NCI-H1092 (cell line): ENCODE measurements at places on chromosomes 16 and 17.
A peak's percentile ranks its signal among the peaks of the same experiment; 100 is the strongest.

GRCh38 chr17:57545731-57546342 is 199.3 kb downstream of the CCDC182 start:
- DNase-seq = peak; percentile 62

DNA sequence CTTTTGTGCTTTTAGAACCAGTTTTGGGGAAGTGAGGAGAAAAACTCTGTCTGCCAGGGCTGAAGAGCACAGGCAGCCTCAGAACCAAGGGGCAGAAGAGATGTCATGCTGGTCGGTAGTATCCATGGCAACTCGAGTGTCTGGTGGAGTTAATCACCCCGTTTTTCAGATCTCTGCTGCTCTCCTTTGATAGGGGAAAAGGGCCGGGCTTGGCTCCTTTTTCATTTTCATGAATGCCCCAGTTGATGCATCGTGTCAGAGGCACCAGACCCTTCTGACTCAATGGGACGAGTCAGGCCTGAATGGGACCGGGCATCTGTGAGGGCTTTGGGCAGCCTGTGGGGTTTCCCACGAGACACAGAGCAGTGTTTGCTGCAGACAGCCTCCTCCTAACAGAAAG is 304.6 kb downstream of the ABCC12 start:
- DNase-seq = no peak

DNA sequence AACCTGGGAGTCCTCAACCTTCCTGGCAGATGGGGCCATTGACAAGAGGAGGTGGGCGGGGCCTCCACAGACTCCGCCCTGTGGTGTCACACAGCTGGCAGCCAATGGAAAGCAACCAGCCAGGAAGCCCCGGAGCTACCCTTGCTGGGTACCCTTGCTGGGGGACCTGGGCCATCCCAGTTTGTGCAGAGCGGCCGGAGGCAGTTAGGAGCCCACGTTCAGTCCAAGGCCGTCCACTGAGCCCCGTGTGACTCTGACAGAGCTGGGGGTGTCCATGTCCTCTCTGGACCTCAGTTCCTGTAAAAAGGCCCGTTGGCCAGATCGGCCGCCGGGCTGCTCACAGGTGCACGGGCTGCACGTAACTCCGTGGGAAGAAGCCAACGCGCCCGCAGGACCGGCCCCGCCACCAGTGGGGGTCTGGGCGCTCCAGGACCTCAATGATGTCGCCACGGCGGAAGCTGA is 17.1 kb upstream of the FAM83G start:
- no peak for DNase-seq

GRCh38 chr17:80060644-80061043 is 24.2 kb downstream of the CCDC40 start:
- DNase-seq = no peak

DNA sequence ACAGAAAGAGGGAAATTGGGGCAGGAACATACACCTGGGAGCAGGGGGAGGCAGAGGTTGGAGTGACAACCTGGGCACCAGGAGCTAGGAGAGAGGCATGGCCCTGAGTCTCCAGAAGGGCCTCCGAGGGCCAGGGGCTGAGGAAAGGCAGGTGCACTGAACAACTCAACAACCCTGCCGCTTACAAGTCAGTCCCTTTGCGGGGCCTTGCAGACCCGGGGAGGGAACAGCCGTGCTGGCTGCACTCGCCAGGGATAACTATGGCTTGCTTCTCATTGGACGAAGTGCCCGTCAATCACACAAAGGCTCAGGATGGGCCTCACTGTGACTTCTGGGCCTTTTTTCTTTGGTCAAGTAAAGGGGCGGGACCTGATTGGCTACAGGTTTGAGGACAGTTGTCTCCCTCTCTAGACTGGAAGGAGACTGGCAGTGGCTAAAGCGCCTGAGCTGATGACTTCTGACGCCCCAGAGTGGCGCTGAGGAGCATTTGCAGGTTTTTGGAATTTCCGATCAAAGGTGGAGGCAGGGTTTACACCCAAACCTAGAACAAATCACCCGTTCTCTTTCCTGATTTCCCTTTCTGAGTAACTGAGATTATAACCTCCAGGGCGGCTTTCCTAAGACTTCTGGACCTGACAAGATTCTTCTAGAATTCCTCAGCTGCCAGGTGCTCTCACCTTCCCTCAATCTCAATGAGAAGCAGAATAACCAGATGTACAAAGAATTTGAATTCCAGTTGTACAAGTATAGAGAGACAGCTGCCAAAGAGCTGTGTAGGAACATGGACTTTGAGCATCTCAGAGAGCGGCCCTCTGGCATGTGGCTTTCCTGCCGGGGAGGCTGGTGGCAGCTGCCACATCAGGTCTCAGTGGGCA is 27.6 kb upstream of the ST6GALNAC2 start:
- no peak for DNase-seq

GRCh38 chr16:20747030-20747816 is 5.6 kb upstream of the THUMPD1 start:
- DNase-seq = no peak

- no peak for DNase-seq
These were observed 321.8 kb downstream of the WWOX start for GRCh38 chr16:78421181-78421708.

DNA sequence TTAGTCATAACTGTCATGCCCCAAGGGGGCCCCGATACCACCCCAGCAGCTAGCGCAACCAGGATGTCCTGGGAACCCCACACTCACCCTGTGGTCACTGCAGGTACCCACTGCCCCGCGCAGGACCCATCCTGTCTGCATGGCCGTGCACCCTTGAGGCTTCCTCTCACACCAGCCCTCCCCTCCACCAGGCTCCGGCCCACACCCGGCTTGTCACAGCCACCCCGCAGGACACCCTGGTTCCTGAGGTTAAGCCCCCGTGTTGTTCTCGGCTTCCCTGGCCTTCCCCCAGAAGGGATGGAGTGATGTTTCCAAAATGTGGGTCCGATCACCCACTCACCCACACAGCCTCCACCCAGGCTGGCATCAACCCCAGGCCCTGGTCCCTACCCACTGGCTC is 7.5 kb downstream of the DNASE1L2 start:
- DNase-seq = no peak

DNA sequence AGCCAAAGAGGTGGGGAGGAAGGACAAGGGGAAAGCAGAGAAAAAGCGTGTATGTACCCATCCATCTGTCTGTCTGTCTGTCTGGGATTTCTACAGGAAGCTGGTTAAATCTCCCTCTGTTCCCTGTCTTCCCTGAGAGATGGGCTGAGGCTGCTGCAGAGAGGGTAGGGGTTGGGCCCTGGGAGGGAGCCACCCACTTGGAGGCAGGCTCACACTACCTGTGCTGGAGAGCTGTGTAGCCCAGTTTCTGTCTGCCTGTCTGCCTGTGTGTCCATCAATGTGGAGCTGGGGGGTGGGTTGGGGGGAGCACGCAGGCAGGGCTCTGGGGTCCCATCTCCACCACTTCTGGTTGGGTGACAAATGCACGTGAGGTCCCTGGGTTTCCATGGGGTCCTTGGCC is 18.6 kb upstream of the C17orf113 start:
- DNase-seq = no peak

DNA sequence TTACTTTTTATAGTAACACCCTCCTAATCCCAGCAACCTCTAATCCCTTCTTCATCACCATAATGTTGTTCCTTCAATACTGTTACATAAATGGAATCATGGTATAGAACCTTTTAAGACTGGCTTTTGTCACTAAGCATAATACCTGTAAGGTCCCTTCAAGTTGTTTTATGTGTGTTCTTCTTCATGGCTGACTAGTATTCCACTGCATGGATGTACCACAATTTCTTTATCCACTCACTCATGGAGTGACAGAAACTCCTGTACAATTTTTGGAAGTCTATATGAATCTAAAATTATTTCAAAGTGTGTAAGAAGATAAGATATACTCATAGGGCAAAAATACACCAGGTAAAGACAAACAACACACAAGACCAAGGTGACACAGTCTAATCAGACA is 36.8 kb downstream of the MEAK7 start:
- DNase-seq = no peak

DNA sequence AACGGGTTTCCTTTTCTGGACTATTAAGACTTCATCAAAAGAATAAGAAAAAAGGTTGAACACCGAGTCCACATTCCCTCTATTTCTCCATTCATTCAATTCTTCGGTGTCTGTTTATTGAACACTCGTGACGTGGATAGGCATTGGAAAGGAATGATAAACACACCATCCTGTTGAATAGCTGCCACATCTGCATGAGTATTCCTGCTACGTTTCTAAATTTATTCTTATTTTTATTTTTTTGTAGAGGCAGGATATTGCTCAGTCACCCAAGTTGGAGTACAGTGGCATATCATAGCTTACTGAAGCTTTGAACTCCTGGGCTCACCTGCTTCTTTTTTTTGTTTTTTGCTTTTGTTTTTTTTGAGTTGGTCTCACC is 80.8 kb upstream of the CIBAR2 start:
- no peak for DNase-seq

DNA sequence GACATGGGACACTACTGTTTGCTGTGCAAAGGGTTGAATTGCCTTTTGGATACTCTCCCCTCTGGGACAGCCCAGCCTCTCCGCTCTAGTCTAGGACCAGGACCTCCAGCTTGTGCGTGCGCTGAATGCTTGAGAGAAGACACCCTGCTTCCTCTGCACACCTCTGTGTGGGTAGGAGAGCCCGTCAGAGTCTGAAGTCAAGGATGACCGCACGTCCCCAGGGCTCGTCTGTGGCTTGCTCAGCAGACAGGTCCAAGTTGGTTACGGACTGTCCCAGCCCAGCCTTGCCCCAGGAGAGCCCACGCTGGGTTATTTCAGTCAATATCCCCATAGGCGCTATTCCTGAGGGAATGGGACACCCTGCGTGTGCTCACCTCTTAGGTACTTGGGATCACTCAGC is 3.7 kb downstream of the C16orf89 start:
- no peak for DNase-seq

DNA sequence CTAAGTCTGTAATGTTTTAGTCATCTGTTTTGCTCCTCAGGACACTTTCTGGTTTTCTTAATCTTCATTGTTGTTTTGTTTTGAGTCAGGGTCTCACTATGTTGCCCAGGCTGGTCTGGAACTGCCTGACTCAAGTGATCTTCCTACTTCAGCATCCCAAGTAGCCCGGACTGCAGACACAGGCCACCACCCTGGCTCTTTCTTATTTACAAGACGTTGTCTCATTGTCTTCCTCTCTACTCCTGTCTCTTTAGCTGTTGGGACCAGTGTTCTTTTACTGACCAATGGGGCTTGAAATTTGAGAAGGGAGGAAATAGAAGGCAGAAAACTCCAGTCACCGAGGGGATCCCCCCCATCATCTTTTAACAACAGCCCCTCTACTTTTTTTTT is 1.2 kb downstream of the SCPEP1 start:
- no peak for DNase-seq

DNA sequence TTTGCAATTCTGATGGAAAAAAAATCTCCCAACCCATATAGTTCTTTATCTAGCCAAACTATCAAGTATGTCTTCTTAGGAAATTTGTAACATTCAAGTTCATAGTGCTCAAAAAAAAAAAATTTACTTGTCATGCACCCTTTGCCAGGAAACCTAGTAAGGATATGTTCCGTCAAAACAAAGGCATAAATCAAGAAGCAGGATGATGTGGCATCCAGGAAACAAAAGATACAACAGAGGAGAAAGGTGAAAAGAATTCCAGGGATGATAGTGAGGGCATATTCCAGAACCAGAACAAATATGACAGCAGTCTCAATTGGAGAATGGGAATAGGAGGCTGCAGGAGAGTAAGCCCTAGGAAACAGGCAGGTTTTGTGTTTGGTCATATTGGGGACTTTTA is 104.6 kb downstream of the SPAG9 start:
- no peak for DNase-seq

GRCh38 chr17:57441270-57441600 is 184.9 kb downstream of the MSI2 start:
- no peak for DNase-seq

DNA sequence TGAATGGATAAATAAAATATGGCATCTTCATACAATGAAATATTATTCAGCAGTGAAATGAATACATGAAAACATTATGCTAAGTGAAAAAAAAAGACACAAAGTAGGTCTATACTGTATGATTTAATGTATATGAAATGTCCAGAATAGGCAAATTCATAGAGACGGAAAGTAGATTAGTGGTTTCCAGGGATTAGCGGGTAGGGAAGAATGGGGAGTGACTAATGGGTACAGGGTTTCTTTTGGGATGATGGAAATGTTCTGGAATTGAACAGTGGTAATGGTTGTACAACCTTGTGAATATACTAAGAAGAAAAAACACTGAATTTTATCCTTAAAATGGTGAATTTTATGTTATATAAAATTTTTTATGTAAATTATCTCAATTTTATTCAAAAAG is 8.5 kb upstream of the MYCBPAP start:
- DNase-seq = no peak

DNA sequence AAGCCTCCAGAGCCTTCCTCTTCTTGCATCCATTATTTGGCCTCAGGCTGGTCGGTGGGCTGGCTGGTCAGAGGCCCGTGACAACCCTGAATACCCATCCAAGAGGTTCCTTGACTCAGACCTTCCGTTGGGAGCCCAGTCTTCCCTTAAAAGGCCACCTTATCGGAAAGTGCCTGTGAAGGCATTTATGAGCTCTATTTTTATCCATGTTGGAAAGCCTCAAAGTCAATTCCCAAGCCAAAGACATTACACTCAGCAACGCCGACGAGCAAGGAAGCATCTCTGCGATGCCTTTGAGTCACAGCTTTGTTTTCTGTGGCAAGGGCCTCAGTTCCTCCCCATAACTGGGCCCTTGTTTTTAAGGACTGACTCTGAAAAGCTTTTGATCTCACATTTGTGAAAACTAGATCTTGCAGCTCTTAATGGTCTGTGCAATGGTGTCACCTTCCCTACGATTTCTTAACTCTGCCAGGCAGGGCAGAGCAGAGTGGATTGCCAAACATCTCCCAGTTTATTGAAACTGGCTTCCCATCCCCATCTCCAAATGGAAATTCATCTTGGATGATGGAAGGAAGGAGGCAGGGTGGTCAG is 13.3 kb upstream of the SPOP start:
- DNase-seq = no peak

- no peak for DNase-seq
These were observed 178.5 kb upstream of the TOX3 start for GRCh38 chr16:52725461-52725860.

DNA sequence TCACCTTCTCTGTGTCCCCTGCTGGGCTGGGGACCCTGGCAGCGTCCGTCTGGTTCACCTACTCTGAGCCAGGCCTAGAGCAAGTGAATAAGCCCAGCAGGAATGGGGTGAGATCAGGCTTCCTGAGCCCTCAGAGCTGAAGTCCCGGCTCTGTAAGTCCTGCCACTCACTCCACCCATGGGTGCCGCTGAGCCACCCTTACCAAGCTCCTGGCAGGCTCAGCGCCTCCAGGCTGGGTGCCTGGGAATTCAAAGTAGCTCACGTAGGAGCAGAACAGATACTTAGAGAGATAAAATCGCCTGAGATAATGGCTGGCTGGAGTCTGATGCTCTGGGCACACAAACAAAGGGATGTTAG is 9.8 kb upstream of the LASP1NB start:
- no peak for DNase-seq

- no peak for DNase-seq
These were observed 231.6 kb upstream of the CPHXL start for GRCh38 chr16:75957870-75958269.
